Thyroid gland (tissue), 4 donors: ENCODE measurements at places on chromosomes 12 and 14. TPM values are rescaled to one million over a fixed set of nuclear protein-coding genes. Genes with fewer than 3 reads are reported as not detected.

The ALDH2 gene
- 100 TPM for total RNA-seq

DNA sequence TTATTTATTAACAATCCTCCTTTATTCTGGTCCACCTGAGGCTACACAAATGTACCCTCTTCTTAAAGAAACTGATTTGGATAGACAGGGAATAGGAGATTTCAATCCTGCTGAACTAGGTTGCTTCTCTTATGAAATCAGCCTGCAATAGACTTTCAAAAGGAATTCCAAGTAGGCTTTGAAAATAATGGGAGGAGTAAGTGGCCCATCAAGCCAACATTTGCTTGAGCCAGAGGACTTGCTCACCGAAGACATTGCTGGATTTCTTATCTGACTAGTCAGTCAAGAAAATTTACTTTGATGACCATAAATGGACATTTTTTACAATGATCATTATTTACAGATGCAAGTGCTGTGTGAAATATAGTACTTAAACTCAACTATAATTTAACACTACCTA lies 82.8 kb upstream of the RASSF8 start:
- no peak overlapping the region for H3K27ac ChIP-seq
- DNase-seq, result no peak
- H3K4me1 ChIP-seq, result no peaks in the 10 kb centered on the region

GRCh38 chr12:1080520-1081223 lies 89.6 kb downstream of the ERC1 start:
- no peaks in the 10 kb centered on the region for H3K36me3 ChIP-seq
- no peaks in the 10 kb centered on the region for H3K4me1 ChIP-seq
- no peak for DNase-seq
- no peak overlapping the region for H3K4me3 ChIP-seq

- no peaks in the 10 kb centered on the region for H3K27me3 ChIP-seq
- no peaks in the 10 kb centered on the region for H3K4me1 ChIP-seq
- H3K36me3 ChIP-seq, result no peaks in the 10 kb centered on the region
- H3K4me3 ChIP-seq, result no peak overlapping the region
Measured at GRCh38 chr14:79027138-79027537, 857.0 kb downstream of the NRXN3 start.

DNA sequence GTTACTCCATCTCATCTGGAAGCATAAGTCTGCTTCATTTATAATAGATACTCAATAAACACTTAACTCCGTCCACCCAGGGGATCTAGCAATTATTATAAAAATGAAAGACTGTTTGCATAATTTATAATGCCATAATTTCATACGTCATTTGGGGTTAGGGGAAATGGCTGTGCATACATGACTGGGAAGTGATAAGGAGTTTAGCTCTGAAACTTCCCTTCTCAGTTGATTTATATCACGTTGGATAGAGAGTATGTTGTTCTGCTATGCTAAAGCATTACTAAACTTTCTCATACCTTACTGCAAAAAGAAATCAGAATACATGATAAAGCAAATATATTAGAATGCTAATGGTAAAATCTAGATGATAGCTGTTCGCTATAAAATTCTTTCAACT lies 90.4 kb upstream of the DYNC1H1 start:
- no peaks in the 10 kb centered on the region for H3K36me3 ChIP-seq
- no peak overlapping the region for H3K27ac ChIP-seq
- H3K4me1 ChIP-seq, result no peaks in the 10 kb centered on the region
- H3K27me3 ChIP-seq, result no peaks in the 10 kb centered on the region
- no peak for DNase-seq
- H3K4me3 ChIP-seq, result no peak overlapping the region

- DNase-seq, result no peak
- H3K4me1 ChIP-seq, result peaks cover 15% of the 10 kb centered on the region
- no peak overlapping the region for H3K27ac ChIP-seq
- no peak overlapping the region for H3K4me3 ChIP-seq
- no peaks in the 10 kb centered on the region for H3K27me3 ChIP-seq
- no peaks in the 10 kb centered on the region for H3K36me3 ChIP-seq
Measured at GRCh38 chr14:99686557-99687283, 2.6 kb downstream of the CYP46A1 start.

The RIPK3 gene
- total RNA-seq, result 20.6 TPM

DNA sequence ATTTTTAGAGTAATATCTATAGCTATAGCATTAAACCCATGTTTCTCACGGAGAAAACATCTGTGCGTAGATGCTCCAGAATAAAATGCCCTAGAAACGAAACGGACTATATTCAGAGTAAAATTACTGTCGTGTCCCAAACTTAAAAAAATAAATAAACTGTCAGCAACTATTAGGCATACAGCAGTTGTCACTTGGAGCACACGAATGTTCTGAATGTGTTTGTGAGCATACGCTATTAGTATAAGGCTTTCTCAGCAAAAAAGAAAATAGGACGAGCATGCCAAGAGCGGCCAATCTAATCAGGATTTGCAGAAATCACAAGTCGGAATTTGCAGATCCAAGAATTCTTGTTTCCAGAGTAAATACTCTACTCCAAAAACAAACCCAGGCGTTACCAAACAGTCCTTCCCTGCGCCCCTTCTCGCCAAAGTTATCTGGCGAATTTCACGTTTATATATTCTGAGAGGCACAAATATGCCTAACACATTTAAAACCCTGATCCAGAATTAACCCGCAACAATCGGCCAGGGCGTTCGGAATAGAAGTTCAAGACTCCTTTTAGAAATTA lies 836 bp downstream of the PTPN21 start:
- H3K36me3 ChIP-seq, result peaks cover 6% of the 10 kb centered on the region
- peaks cover 8% of the 10 kb centered on the region for H3K4me1 ChIP-seq
- H3K27ac ChIP-seq, result peak overlapping the region; percentile 97
- DNase-seq, result peak; percentile 55
- peak overlapping the region; percentile 39 for H3K4me3 ChIP-seq

DNA sequence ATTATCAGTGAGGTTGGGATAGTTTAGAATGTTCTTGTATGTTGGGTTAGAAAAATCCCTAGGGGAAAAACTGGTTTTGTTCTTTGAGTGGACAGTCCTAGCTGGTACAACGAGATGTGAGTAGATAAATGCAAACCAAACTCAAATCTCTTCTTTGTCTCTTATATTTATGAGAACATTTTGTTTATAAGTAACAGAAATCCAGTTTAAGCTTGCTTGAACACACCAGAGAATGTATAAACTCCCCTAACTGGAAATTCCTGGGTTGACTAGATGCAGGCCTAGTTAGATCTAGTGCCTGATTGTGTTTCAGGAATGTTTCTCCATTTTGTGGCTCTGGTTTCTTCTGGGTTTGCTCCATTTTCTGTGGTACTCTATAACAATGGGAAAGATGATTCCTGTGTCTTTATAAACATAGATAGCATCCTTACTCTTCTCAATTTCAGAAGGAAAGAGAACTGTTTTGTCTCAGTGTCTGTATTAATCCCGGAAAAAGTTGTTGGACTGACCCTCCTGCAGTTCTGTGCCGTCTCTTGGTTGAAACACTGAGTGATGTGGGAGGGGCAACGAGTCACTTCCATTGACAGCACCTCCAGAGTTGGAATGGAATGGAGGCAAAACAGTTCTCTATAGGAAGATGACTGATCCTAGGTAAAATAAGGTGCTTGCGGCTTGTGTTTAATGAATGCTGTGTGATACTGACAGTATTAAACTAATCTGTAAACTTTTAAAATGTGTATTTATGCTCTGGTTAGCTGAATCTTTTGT lies 244.8 kb downstream of the TMTC2 start:
- DNase-seq, result no peak
- H3K27ac ChIP-seq, result no peak overlapping the region
- H3K27me3 ChIP-seq, result no peaks in the 10 kb centered on the region
- H3K4me3 ChIP-seq, result no peak overlapping the region
- H3K4me1 ChIP-seq, result no peaks in the 10 kb centered on the region

DNA sequence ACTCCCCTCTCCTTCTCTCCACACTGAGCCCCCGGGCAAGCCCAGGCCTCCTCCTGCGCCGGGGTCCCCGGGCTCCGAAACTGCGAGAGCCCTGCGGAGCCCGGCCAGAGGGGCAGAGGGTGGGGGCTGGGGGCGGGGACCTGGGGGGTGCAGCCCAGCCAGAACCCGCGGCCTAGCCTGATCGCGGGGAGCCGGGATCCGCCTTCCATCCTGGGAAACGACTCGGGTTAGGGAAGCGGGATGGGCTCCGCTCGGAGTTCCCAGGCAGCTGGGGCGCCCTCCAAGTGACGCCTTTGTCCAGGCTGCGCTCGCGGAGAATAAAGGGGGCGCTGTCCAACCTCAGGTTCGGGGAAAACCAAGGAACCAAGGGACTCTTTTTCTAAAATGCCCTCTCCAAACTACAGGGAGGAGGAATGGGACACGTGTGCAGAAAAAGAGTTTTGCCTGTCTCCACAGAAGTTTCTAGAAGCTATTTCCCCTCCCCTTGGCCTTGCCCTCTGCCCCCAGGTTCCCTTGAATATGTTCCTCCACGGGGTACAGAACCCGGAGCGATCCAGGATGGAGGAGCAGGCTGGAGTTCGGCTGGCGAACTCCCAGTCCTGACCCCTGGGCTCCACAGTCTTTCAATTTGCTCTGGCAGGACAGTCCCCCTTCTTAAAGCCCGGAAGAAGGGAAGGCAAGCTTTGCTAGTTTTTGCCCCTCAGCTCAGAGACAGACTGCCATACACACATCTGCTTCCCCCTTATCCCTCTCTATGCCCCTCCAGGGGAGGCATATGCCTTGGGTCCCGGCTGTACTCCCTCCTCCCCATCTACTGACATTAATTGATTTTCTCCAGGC lies 13.9 kb downstream of the NKX2-1 start:
- no peaks in the 10 kb centered on the region for H3K27me3 ChIP-seq
- H3K4me1 ChIP-seq, result no peaks in the 10 kb centered on the region
- DNase-seq, result peak; percentile 74
- no peaks in the 10 kb centered on the region for H3K36me3 ChIP-seq
- H3K4me3 ChIP-seq, result peak overlapping the region; percentile 35

- H3K36me3 ChIP-seq, result no peaks in the 10 kb centered on the region
- no peak overlapping the region for H3K27ac ChIP-seq
- no peaks in the 10 kb centered on the region for H3K4me1 ChIP-seq
- DNase-seq, result no peak
Measured at GRCh38 chr14:91866511-91867295, 633 bp downstream of the TC2N start.

DNA sequence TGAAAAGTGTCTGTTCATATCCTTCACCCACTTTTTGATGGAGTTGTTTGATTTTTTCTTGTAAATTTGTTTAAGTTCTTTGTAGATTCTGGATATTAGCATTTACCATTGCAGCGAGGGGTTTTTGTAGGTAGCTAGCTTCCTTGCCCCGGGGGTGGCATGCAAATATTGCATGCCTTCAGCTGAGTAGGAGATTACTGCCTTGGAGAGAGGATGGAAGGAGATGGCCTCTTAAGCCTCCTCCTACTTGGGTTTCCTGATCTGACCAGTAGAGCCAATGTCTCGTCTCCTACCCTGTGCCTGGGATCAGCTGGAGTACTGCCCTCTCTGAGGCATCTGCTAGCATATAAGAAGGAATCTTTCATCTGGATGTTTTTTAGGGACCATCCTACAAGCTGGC lies 134.4 kb upstream of the CCND2 start:
- no peak overlapping the region for H3K27ac ChIP-seq
- no peaks in the 10 kb centered on the region for H3K36me3 ChIP-seq
- H3K4me3 ChIP-seq, result no peak overlapping the region
- no peaks in the 10 kb centered on the region for H3K27me3 ChIP-seq
- no peak for DNase-seq
- no peaks in the 10 kb centered on the region for H3K4me1 ChIP-seq

GRCh38 chr12:52874573-52875435 lies 26.0 kb upstream of the KRT78 start:
- no peak overlapping the region for H3K4me3 ChIP-seq
- H3K36me3 ChIP-seq, result no peaks in the 10 kb centered on the region
- DNase-seq, result no peak
- H3K27me3 ChIP-seq, result no peaks in the 10 kb centered on the region
- peaks cover 33% of the 10 kb centered on the region for H3K4me1 ChIP-seq

- H3K4me3 ChIP-seq, result no peak overlapping the region
- DNase-seq, result peak; percentile 1
- H3K27me3 ChIP-seq, result no peaks in the 10 kb centered on the region
- H3K36me3 ChIP-seq, result no peaks in the 10 kb centered on the region
Measured at GRCh38 chr14:104113631-104114420, 24.6 kb upstream of the KIF26A start.

GRCh38 chr12:52206304-52207040 lies 14.7 kb upstream of the KRT80 start:
- DNase-seq, result no peak
- H3K36me3 ChIP-seq, result no peaks in the 10 kb centered on the region
- no peaks in the 10 kb centered on the region for H3K27me3 ChIP-seq
- H3K4me1 ChIP-seq, result peaks cover 29% of the 10 kb centered on the region
- H3K27ac ChIP-seq, result peak overlapping the region; percentile 69
- H3K4me3 ChIP-seq, result no peak overlapping the region

GRCh38 chr12:98418357-98419075 lies 96.9 kb upstream of the TMPO start:
- H3K27me3 ChIP-seq, result no peaks in the 10 kb centered on the region
- DNase-seq, result peak; percentile 95
- H3K4me3 ChIP-seq, result no peak overlapping the region
- no peaks in the 10 kb centered on the region for H3K36me3 ChIP-seq
- peaks cover 21% of the 10 kb centered on the region for H3K4me1 ChIP-seq

- H3K4me3 ChIP-seq, result no peak overlapping the region
- H3K27ac ChIP-seq, result no peak overlapping the region
- no peaks in the 10 kb centered on the region for H3K36me3 ChIP-seq
- DNase-seq, result no peak
- H3K27me3 ChIP-seq, result no peaks in the 10 kb centered on the region
Measured at GRCh38 chr14:31582836-31583452, 21.7 kb downstream of the NUBPL start.
